ENCODE measurements at places on chromosomes 3 and 15.

DNA sequence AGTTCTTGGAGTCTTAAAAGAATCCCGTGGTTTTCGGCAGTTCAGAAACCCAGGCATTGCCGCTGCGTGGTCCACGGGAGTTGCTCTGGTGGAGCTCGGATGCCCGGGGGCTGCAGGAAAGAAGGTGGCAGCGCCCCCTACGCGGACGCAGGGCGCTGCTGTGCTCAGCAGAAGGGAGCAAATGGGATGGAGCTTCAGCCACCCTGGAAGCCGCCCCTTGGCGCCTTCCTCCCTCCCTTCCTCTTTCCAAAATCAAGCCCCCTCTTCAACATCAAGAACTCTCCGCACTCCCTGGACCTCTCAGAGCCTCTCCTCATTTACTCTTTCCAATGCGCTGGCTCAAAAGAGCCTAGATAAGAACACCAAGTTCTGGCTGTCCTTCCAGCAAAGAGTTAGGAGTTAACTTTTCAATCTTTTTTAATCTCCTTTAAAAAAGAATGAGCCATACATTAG is 880 bp upstream of the CHRNA7 start:
- no peak for DNase-seq

- DNase-seq, result no peak
Observed at GRCh38 chr15:51093839-51094605, 684 bp downstream of the TNFAIP8L3 start.

GRCh38 chr3:2356298-2356950 is 257.8 kb downstream of the CNTN4 start:
- no peak for DNase-seq

- no peak for DNase-seq
Observed at GRCh38 chr3:173938616-173939015, 541.1 kb downstream of the NLGN1 start.

DNA sequence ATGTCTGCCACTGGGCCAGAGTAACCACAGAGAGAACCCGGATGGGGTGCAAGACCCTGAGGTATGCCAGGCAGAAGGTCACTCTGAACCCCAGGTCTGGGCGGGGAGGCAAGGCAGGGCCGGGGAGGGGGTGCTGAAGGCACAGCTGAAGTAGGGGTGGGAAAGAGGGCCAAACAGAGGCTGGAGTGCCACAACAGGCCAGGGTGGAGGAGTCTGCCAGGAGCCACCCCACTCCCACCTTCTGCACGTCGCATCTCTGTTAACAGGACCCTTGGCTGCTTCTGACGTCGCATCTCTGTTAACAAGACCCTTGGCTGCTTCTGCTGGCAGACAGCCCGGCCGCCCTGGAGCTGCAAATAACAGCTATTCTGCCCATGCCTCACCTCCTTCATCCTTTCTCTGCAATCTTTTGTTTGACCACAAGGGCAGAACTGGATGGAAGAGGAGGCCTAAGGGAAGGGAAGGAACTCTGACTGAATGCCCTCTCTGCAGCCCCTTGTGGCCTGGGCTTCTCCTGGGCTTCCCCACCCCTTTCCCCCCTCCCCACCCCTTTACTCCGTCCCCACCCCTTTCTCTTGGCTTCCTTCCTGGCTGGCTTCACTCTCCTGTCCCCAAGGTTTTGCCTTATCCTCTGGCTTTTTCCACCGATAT is 20.6 kb upstream of the FBLN2 start:
- no peak for DNase-seq

GRCh38 chr15:76398317-76399104 is 61.9 kb downstream of the ISL2 start:
- no peak for DNase-seq

GRCh38 chr15:72790302-72790910 is 6.8 kb upstream of the ADPGK start:
- DNase-seq, result no peak

DNA sequence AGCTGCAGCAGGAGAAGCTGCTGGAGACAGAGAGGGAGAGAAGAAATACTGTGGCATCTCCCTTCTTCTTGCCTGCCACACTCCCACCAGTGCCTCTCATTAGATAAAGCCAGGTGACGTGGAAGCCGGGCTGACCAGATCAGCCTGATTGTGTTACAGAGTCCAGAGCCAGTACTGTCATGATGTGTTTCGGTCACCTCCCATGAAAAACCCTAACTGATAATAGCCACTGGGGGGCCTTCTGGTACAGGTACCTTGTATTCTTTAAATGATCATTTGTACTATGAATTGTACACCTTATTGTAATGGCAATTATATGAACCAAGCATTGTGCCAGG is 125.8 kb upstream of the TMEM108 start:
- no peak for DNase-seq

GRCh38 chr3:139945942-139946341 is 11.0 kb downstream of the CLSTN2 start:
- no peak for DNase-seq

GRCh38 chr15:95953032-95953431 is 377.5 kb upstream of the NR2F2 start:
- DNase-seq, result no peak

GRCh38 chr3:68620211-68620610 is 312.1 kb downstream of the TAFA4 start:
- DNase-seq, result no peak

- no peak for DNase-seq
Observed at GRCh38 chr15:31563001-31563400, 236.4 kb downstream of the KLF13 start.

GRCh38 chr3:188972310-188972709 is 199.5 kb upstream of the TPRG1 start:
- DNase-seq, result no peak

DNA sequence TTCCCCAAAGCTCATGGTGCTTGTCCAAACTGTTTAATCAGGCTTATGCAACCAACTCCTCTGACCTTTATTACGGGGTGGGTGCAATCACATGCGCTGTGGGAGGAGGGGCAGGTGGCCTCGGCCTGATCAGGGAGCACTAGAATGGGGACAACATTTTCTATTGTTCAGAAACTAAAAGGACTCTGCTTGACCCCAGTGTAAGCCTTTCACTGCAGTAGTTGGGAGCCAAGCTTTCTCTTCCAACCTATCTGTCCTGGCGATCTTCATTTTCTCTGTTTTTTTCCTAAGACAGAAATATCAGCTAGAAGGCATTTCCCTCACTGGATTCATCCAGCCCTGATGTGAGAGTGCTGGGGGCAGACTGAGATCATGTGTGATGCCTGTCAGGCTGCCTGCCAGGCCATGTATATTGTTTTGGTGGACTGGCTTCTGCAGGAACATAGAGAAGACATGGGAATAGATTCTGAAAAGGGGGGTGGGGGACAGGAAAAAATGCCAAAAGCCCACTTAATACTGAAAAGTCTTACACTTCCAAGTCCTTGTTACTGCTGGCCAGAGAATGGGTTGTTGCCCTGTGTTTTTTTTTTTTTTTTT is 627.0 kb upstream of the TBL1XR1 start:
- no peak for DNase-seq

- DNase-seq, result no peak
Observed at GRCh38 chr3:133188996-133189395, 150.8 kb downstream of the TMEM108 start.

DNA sequence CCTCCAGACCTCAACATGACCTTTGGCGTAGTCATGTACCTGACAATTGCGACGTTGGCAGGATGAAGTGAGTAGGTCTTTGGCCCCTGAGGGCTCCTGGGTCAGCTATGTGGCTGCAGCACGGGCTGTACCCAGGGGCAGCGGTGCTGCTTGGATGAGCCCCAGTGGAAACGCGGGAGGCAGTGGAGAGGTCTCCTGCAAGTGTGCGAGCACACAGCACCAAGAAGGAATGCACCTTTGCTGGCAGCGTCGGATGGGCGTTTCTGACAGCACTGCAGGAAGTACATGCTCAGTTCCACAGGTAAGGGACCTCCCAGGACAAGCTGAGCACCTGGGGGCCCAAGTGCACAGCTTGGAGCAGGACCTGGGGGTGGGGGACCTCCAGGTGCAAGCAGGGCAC is 67.4 kb upstream of the UNC13C start:
- no peak for DNase-seq

DNA sequence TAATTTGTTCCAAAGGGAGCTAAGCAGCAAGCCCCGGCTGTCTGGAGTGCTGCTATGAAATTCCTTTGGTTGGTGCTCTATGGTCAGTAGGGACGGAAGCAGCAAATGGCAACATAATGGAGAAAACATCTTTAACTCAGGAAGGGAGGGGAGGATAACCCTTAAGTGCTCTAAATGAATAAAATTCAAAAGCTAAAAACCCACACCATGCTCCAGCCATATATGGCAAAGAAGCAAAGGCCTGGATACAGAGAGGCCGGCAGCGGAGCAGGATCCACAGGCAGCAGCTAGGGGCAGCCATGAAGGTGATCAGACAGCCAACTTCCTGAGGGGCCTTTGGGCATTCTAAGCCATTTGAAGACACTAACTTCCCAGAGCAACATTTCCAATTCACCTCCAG is 38.9 kb downstream of the IL17RD start:
- DNase-seq, result no peak

All from activated T-cell treated with anti-CD3 and anti-CD28 coated beads for 1 hour (primary cell).